Activated B cell treated with CpG ODN at 0.5 μM for 24 hours (primary cell): ENCODE measurements at places on chromosomes 6 and 20.

DNA sequence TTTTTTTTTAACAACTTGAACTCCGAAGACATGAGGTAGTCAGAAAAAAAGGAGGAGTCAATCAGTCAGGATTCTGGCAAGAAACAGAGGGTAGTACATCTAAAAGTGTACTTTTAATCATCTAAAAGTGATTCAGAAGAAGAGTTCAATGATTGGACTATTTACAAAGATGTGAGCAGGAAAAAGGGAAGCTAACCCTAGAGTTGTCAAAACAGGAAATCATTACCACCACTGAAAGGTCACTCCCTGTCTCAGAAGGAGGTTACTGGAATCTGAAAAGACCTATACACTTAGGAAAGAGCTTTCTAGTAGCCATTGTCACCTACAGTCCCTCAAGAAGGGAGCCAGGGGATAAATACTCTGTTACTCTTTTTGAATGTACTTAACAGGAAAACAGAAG lies 16.7 kb upstream of the LMBRD1 start:
- no peaks in the 10 kb centered on the region for H3K36me3 ChIP-seq
- H3K4me1 ChIP-seq, result peaks cover 79% of the 10 kb centered on the region
- H3K4me3 ChIP-seq, result peak overlapping the region; percentile 56
- no peaks in the 10 kb centered on the region for H3K27me3 ChIP-seq

DNA sequence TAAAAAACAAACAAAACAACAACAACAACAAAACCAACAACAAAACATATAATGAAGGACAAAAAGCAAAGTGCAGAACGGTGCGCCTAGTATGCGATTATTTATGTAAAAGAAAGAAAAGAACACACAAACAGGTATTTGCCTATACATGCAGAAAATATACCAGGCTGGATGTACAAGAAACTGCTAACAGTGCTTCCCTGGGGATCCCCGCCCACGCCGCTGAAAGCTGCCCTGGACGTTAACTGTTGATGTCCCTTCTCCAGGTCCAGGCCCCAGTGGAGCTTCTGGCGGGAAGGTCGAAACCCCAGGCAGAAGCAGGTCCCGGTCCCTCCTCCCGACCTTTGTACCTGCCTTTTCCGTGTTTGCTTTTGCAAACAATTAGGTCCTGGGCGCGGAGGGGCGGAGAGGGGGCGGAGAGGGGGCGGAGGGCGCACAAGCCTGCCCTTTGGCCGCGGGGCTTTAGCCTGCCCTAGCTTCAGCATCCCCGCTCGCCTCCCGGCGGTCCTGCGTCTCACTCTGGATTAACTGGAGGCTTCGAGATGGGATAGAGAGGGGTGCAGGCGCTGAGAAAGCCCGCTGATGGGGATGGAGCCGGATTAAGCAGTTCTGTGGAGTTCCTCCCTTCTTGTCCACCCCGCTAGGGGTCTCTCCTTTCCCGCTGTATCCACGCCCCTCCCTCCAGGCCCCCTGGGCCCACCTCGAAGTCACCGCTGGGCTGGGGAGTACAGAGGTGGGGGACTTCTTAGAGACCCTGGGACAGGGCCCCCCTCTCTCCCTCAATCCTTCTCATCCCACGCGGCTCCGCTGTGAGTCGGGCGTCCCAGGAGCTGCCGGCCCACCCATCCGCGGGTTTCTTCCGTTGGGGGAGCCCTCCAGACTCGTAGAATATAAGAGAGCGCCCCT lies 8.2 kb upstream of the AHCY start:
- no peaks in the 10 kb centered on the region for H3K36me3 ChIP-seq
- no peak overlapping the region for H3K27ac ChIP-seq
- peaks cover 19% of the 10 kb centered on the region for H3K27me3 ChIP-seq
- H3K4me3 ChIP-seq, result no peak overlapping the region

DNA sequence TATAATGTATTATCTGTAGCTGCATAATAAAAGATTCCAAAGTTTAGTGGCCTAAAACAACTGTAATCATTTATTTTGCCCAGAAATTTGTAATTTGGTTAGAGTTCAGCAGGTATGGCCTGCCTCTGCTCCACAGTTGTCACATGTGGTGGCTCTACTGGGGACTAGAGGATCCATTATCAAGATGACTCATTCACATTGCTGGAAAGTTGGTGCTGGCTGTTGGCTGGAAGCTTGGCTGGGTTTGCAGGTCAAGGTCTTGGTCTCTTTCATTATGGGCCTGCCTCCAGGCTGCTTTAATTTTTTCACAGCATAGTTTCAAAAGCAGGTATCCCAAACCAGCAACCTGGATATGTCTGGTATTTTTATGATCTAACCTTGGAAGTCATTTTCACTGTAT lies 17.6 kb downstream of the TRDN start:
- no peaks in the 10 kb centered on the region for H3K4me1 ChIP-seq
- H3K36me3 ChIP-seq, result no peaks in the 10 kb centered on the region
- no peak overlapping the region for H3K27ac ChIP-seq
- no peak for DNase-seq

DNA sequence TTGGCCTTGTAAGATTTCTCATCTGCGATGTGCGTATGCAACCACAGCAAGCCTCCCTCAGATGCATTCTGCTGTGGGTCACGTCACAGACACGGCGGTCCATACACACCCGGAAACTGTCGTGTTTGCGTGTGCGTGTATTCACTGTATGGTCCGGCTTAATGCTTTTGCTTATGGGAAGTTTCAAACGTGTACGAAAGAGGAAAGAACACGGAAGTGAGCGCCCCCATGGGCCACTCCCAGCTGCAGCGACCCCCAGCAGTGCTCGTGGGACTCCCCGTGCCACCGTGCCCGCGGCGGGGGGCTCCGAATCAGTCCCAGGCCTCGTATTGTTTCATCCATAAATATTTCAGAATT lies 10.2 kb downstream of the DLL1 start:
- no peak for DNase-seq
- no peaks in the 10 kb centered on the region for H3K36me3 ChIP-seq
- H3K27ac ChIP-seq, result peak overlapping the region; percentile 71
- H3K27me3 ChIP-seq, result peaks cover 8% of the 10 kb centered on the region
- H3K4me1 ChIP-seq, result peaks cover 23% of the 10 kb centered on the region

- no peaks in the 10 kb centered on the region for H3K4me1 ChIP-seq
- DNase-seq, result no peak
- no peak overlapping the region for H3K27ac ChIP-seq
- no peak overlapping the region for H3K4me3 ChIP-seq
These were observed 260.0 kb upstream of the SUPT3H start for GRCh38 chr6:45637611-45638257.

- no peaks in the 10 kb centered on the region for H3K4me1 ChIP-seq
- H3K27me3 ChIP-seq, result peaks cover 3% of the 10 kb centered on the region
- no peak for DNase-seq
- H3K27ac ChIP-seq, result no peak overlapping the region
- no peak overlapping the region for H3K4me3 ChIP-seq
These were observed 96.6 kb upstream of the FOXP4 start for GRCh38 chr6:41449399-41450245.
